Activated T-cell treated with anti-CD3 and anti-CD28 coated beads for 48 hours (primary cell): ENCODE measurements at places on chromosomes 4 and X.

DNA sequence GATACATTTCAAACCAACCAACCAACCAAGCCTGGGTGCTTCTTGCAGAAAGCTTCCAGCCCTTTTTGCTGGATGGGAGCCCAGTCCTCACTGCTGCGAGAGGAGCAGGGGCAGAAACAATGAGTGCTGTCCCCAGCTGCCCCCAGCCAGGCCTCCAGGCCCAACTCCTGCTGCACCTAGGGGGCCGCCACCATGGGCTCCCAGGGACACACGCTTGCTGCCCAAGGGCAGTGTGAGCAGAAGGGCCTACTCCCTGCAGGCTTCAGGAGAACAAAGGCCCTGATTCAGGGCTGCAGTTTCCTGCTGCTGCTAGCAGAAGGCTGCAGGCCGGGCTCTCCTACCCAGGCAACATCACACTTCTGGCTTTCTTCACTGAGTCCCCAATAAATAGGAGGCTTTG lies 37.7 kb upstream of the ENPP6 start:
- DNase-seq: no peak

DNA sequence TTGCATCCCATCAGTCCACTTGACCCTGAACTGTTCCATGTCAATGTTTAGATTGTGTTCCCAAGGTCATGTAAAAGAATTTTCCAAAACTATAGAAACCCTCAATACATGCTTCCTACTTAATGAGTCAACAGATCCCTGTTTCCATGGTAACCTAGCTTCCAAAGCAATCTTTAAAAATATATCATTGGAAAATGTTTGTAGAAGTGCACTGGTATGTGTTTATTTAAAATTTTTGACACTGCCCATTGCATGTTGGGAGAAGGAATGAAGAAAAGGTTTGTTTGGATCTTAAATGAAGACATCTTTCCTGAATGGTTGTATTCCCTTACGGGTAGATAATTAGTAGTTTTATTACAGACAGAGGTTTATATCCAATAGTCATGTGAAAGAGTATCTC lies 345.3 kb downstream of the GABRG1 start:
- no peak for DNase-seq

DNA sequence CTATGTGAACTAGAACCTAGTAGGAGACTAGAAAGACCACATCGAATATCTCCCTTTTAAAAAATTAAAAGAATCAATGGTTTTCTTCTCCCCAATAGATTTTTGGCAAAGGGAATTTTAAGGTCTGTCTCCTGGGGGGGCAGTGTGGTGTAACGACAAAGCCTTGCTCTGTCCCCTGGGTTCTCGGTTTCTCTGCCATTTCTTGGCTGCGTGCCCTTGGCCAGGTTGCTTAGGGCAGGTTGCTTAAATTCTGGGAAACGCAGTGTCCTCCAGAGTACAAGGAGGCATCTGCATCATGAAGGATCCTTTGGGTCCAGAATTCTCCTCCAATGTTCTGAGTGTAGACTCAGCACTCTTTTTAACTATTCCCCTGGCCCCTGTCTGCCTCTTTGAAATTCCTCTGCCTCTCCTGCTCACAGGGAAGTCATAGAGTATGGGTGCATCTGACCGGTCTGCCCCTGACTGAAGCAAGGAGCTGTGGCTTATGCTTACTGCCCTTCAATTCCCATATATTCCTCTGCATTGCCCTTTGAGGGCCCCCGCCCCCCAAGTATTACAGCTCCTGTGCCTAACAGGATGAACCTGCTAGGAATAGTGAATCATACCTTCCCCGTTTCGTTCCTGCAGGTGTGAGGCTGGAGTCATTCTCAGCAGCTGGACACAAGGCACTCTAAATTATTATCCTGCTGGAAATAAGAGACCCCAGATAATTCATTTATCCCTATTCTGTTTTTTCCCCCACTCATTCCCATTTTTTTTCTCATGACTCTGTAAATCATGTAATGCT lies 2.2 kb downstream of the KIT start:
- DNase-seq: no peak

- DNase-seq: no peak
Measured at GRCh38 chr4:913280-913618, 18.9 kb downstream of the GAK start.

DNA sequence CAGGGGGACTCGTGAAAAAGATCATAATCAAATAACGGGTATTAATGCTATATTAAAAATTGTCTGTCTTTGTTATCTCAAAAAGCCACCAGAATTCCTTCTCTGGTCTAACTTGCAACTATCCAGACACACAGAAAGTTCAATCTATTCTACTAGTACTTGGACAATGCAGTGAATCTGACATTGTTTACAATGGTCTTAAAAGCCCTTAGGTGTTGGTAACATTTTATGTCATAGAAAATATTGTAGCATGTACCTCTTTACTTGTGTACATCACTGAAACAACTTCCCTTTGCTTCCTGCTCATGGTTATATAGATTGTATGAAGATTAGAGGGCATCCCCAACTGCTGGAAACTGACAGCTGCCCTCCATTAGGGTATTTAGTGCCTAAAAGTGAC lies 71.1 kb upstream of the PPP3CA start:
- no peak for DNase-seq

DNA sequence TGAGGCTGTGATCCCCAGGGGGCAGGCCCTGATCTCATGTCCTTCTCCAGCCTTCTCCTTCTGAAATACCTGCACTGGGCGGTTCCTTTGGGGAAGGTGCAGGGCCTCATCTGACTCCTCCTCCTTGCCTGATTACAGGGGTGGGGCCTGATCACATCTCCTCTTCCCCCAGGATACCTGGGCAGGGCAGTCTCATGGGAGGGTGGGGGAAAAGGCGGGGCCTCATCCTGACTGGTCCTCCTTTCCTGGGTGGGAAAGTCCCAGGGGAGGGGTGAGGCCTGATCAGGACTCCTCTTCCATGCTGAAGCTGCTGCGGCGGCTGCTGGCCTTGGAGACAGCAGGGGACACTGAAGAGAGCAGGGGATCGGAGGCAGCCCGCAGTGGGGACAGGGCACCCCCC lies 13.3 kb downstream of the TFE3 start:
- no peak for DNase-seq
